HCEC 1CT (cell line): ENCODE measurements at places on chromosomes 2 and 18.

DNA sequence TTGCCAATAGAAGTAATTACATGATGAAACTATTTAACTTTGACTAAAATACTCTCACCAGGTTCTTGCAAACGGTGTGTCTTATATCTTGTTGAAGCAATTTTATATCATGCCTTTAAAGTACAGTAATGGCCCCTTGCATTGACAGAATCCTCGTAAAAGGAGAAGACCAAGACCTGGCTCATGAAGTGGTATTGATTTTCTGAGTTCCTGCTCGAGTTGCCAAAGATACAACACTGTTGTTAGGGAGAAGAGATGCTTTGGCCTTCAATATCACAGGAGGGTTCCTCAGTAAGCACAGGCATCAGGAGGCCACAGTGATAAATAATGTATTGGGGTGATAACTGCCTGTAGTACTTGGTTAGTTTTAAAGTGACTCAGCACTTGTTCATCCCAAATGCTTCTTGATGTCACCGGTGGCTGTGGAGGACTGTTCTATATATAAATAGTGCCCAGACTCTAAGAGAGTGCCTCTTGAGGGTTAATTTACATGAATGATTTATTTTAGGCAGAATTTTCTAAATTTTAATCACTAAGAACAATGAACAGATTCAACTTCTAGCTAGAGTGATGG, 571.7 kb upstream of the FANCL start:
- DNase-seq: no peak

GRCh38 chr2:132998221-132998620, 328.2 kb upstream of the LYPD1 start:
- no peak for DNase-seq

DNA sequence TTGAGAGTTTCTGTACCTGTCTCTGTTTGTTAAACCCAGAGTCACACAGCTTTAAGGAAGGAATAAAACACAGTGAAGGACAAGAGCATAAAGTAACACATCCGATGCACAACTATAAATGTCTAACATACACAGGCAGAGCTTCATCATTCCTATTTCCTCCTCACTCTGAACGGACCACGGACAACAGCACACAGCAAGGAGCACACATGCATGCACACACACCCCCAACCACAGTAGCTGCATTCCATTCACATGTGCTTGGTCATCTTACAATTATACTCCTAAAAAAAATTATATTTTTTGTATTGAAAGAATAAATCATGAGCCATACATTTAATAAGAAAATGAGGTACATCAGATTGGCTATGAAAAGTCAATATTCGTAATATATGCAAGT, 58.3 kb downstream of the ID2 start:
- DNase-seq: no peak

DNA sequence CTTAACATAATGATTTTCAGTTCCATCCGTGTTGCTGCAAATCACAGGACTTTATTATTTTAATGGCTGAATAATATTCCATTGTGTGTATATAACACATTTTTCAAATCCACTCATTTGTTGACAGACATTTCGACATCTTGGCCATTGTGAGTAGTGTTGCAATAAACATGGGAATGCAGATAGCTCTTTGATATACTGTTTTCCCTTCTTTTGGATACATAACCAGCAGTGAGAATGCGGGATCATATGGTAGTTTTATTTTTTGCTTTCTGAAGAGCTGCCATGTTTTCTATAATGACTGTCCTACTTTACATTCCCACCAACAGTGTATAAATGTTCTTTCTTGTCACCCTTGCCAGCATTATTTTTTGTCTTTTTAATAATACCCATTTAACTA, 420.3 kb upstream of the CHAC2 start:
- no peak for DNase-seq

GRCh38 chr2:9440058-9440727, 16.7 kb downstream of the CPSF3 start:
- DNase-seq: peak; percentile 88

DNA sequence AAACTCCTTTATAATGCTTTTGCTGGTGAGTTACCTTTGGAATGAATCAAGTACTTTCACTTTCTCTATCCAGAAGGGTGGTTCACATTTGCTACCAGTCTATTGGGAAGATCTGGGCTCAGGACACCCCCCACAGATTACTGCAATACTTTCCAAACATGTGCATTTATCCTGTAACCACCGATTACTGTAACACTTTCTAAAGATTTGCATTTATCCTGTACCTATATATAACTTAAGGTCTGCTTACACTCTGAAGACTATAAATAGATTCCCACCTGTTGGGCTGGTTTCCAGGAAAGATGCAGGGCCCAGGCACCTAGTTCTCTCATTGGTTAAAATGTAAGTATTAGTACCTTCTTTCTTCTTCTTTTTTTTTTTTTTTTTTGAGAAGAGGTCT, 113.0 kb upstream of the NEDD4L start:
- DNase-seq: no peak

DNA sequence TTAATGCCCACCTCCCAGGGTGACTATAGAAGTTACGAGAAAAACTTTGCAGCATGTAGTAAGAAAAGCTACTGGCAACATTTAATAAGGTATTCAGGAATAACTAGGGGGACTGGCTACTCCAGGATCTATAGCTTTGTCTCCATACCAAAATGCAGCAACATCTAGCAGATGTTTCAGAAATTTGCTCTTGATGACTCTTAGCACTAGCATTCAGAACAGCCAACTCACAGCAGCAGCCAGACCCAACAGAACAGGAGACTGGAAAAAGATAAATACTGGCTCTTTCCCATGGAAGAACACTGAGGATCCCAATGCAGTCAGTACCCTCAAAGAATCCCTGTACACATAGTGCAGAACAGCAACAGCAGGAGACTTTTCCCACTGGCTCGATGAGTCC, 105.0 kb downstream of the PRKRA start:
- DNase-seq: no peak

DNA sequence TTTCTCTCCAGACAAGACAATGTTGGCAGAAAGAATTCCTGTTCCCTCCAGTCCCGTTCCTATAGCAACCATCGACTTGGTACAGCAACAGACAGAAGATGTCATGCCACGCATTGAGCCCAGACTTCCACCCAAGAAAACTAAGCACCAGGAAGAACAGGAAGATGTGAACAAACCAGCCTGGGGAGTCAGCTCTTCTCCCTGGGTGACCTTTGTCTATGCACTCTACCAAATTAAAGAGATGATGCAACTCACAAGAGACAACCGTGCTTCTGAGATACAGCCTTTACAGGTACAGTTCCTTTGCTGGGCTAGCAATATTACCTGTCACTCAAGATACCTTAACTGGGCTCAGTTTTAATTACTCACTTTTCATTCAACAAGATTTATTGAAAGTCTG, 37.1 kb downstream of the NEMP2 start:
- DNase-seq: no peak
